Stimulated activated CD4-positive, alpha-beta T cell treated with anti-CD3 and anti-CD28 coated beads, Interleukin-15, amount 100 ng/mL, for 1 hour (primary cell): ENCODE measurements at places on chromosomes 6 and 20.

- DNase-seq: no peak
Measured at GRCh38 chr6:88567696-88568095, 395.7 kb downstream of the RNGTT start.

DNA sequence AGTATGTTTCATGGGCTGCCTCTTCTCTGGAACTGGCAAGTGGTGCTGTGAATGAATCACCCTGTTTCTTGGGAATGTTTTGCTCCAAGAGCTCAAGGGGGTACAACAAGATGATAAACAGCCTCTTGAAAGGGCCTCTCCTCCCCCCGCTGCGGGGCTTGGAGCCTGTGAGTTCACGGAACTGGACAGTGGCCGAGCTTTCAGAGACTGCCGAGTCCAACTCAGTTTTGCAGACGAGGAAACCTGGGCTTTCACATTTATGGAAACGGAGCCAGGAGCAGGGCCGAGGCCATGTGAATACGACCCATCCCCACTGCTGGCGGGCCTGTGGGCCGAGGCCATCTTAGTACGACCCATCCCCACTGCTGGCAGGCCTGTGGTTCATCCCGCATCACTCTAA lies 18.2 kb upstream of the SRC start:
- DNase-seq: no peak

GRCh38 chr6:87755708-87756671 lies 54.0 kb upstream of the AKIRIN2 start:
- DNase-seq: no peak

GRCh38 chr6:111773501-111774345 lies 99.5 kb downstream of the FYN start:
- DNase-seq: no peak

DNA sequence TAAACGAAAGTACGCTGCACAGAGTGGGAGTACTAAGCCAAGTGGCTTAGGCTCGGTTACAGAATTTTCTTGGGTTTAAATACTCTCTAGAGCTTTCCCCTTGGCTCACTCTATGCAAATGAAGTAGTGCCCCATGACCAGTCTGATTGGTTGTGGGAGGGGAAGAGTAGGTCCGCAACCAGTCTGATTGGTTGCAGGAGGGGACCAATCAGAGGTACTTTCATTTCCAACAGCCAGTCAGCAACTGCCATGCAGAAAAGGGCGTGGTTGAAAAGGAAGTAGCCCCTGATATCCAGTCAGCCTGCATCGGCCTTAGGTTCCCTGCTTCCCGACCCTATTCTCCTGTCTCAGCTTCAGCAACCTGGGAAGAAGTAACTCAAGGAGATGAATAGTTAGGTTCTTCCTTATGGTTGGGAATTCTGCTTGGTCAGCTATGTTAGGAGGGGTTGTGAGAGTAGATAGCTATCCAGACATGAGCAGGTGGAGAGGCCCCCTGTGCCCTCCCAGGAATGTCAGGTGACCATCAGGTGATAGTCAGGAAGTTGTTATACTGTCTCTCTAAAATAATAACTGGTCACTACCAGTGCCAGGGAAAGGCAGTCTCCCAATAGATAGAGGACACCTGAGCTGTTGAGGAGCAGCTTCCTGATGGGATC lies 57.4 kb downstream of the FARS2 start:
- no peak for DNase-seq

DNA sequence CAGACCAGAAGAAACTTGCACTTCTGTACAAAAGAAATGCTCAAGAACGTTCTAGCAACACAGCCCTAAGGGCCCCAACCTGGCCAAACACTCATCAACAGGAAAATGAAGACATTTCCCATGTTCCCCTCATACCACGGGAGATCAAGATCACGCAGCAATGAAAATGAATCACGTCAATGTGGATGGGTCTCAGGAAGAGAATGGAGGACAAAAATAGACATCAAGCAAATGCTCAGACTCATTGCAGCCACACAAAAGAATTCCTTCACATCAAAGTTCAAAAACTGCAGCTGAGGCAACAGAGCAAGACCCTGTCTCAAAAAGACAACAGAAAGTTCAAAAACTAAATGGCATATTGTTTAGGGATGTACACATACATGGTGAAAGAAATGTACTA lies 18.1 kb downstream of the ULBP3 start:
- no peak for DNase-seq

GRCh38 chr6:160337991-160338390 lies 10.2 kb upstream of the SLC22A3 start:
- no peak for DNase-seq

DNA sequence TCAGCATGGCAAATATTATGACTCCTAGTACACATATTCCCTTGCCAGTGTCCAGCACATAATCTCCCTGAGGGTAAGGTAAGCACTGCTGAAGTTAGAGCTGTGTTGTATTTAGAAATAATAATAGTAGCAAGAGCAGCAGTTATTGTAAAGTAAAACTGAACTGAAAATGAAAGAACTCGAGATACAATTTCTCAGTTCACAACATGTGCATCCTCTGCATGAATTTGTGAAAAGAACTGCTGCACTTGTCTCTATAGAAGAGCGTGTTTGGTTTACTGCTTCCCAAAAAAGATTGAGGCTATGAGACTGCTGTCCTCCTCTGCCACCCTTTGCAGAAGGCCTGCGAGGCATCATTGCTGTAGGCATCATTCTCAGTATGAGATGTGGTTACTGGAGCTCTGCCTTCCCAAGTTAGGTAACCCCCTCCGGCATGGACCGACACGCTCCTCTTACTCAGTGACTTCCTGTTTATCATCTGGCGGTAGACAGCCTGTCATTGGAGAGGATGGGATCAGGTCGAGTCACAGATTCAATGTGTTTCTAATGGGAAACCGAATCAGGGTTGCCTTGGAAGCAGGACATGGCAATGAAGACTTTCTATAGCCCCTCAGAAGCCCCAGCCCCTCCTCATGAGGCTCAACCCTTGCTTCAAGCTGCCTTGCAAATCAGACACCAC lies 48.1 kb downstream of the SLC24A3 start:
- DNase-seq: no peak

DNA sequence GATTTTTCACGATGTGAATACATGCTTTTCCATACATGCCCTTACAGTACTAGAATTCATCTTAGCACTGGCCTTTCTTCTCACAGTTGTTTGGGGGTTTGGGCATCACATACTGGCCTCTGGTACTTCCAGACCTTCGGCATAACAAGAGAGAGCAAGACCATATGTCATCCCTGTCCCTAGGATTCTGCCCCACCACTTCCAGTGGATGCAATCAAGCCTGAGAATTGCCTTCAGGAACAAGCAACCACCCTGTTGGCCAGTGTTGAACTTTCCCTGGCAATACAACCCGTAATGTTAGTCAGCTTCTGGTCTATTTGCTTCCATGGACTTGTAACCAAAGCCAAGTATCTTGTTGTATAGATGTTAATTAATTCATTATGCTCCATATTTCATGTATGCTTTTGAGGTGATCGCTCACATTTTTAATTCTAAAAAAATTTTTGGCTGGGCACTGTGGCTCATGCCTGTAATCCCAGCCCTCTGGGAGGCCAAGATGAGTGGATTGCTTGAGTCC lies 15.4 kb upstream of the SLPI start:
- no peak for DNase-seq
